ENCODE measurements at places on chromosomes 11 and 22.

DNA sequence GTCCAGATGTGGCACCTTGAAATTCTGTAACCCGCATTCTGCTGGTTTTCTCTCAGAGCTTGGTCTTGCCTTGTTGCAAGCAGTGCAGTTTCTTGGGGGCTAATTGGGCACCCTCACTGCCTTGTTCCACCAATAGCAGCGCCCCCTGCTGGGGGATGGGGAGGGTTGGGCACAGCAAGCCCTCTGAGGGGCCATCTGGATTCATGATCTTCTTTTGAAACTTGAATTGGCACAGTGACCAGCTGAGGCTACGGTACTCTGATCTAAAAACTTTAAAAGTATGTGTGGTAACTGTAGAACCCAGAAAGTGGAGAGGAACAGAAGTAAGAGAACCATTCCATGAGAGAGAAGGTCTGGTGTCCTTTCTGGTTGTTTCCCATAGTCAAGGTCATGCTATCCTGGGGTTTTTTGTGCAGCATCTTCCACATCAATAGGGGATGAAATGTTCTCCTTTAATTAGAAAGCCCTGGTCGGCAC lies 64.2 kb downstream of the MED15 start:
- DNase-seq = no peak

GRCh38 chr22:50728523-50728931 lies 9.5 kb upstream of the ACR start:
- no peak for DNase-seq

GRCh38 chr22:27226666-27227065 lies 569.3 kb downstream of the MIAT start:
- DNase-seq = no peak

DNA sequence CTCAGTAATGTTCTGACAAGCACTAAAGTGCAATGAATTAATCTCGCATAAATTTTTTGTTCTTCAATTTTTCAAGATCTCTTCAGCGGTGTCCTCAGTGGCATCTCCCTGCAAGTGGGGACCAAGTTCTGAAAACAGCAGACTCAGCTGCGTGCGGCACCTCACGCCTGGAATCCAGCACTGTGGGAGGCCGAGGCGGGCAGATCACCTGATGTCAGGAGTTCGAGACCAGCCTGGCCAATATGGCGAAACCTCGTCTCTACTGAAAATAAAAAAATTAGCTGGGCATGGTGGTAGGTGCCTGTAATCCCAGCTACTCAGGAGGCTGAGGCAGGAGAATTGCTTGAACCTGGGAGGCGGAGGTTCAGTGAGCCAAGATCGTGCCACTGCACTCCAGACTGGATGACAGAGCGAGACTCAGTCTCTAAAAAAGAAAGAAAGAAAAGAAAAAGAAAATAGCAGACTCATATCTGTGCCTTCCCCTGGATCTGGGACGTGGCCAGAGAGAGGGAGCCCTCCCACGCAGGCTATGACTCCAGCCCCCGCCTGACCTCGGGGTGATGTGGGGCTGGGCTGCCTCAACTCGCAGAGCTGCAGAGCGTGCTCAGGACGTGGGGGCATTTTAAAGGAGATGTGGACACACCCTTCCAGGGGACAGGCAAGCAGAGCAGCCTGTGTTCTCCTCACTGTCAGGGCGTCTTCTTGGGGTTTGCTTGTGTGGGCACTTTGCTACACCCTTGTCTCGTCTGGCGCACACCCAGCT lies 346.6 kb downstream of the BRD1 start:
- no peak for DNase-seq

- DNase-seq = peak; percentile 7
Measured at GRCh38 chr22:40043081-40043480, 48.3 kb downstream of the FAM83F start.

GRCh38 chr11:117376517-117376916 lies 48.9 kb downstream of the CEP164 start:
- no peak for DNase-seq

DNA sequence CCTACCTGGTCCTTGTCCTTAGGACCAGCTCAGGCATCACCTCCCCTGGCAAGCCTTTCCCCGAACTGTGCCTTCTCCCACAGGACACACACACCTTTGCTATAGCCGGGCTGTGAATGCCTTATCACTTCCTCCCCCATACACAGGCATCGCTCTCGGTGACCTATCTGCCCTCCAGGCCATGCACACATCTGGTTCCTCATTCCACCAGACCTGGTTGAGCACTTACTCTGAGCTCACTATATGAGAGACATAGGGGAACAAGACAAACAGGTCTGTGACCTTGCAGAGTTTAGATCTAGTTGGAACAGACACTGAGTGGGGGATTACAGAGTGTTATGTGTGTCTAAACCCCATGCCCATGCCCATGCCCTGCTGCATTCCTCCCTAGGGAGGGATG lies 3.1 kb upstream of the BCR start:
- DNase-seq = no peak

All from hepatocyte (in vitro differentiated cells).